Amniotic stem cell (primary cell): ENCODE measurements at places on chromosomes 2 and 18.

GRCh38 chr2:132980304-132980703, 310.3 kb upstream of the LYPD1 start:
- DNase-seq = no peak

GRCh38 chr2:152402780-152403759, 68.1 kb downstream of the FMNL2 start:
- no peak for DNase-seq

- DNase-seq = no peak
Observed at GRCh38 chr2:102922321-102922720, 160.5 kb downstream of the TMEM182 start.

DNA sequence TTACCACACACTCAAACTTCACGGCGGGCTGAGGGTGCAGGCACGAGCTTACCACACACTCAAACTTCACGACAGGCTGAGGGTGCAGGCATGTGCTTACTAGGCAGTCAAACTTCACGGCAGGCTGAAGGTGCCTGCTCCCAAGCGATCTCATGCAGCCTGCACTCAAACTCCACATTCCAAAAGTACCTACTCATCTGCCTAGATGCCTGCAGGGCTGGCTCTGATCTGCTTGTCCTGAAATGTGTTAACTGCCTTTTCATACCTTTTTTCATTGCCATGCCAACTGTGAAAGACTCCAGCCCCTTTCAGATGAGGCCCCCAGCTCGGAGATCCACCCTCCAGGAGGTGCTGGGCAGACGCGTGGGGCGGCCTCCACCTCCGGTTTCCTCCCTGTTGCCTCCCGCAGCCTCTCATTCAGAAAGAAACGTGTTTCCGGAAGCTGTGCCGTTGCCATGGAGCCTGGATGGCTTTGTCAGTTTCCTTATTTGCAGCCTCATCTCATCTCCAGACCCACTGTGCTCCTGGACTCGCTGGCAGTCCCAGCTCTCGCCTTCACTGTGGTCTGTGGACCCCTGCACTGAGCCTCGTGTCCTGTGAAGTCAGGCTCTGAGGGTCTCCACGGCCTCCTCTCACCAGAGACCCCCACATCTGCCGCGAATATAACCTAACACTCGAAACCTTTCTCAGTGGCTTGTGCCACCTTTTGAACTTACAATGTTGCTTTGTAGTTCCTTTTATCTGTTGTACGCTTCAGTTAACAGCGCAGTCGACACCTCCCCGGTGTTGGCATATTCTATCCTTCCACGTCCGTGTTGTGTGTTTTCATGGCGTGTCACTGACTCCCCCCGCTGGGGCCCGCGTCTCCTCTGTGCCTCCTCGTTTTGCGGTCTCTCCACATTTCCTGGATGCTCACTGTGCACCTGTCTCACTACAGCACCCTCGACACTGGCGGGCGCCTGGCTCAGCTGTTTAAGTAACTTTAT, 106.1 kb upstream of the ALKAL2 start:
- DNase-seq = no peak

GRCh38 chr2:195535911-195536522, 121.0 kb upstream of the SLC39A10 start:
- DNase-seq = no peak

GRCh38 chr2:23694058-23695045, 232.6 kb downstream of the ATAD2B start:
- no peak for DNase-seq

DNA sequence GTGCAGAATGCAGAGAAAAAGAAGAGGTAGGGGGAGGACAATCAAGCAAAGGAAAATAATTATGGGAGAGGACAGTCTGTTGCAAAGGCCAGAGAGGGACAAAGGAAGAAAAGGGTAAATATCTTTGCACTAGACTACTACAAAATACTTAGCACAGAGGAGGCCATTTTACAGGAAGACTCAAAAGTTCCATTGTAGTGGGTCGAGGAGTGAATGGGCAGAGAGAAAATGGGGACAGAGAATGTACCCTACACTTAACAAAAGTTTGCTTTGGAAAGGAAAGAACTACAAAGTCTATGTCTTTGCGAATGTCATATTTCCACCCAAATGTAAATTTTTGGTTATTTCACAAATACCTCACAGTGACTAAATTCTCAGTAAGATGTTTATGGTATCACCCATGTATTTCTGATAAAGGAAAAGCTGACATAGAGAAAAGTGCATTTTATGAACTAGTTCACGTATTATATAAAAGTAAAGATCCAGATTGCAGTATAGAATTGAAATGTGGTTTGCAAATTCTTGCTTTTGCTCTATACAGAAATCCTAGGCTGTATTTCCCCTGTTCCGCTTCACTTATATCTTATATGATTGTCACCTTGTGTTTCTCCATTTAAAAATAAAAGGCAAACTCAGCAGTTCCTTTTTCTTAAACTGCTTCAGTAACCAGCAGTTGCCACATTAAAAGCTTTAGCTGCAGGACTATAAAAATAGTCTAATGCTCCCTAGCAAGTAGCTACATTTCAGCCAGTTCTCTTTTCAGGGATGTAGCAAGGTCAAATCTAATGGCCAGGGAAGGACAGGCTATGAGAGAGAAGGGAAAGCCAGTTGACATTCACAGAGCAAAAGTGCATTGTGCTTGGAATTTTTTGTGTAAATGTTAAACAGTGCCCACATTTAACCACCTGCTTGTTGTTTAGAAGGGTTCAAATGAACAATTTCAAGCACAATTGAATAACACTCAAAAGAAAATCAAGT, 79.7 kb upstream of the CYTIP start:
- no peak for DNase-seq

DNA sequence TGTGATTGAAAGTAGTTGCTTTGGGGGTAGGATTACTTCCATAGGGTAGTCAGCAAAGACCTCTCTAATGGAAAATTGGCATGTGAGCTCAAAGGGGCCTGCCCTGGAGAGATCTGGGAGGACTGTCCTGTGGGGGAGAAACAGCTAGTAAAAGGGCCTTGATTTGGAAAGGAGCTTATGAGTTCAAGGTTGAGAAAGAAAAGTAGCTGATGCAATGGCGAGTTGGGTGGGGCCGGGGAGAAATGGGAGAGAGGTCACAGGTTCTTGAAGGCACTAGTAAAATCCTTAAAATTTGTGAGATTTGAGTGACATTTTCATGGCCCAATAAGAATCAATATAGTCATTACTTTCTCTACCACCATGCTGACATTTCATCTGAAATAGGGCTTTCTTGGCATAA, 82.0 kb upstream of the CCDC195 start:
- DNase-seq = no peak

GRCh38 chr18:11398625-11399024, 210.8 kb upstream of the SLC35G4 start:
- no peak for DNase-seq

DNA sequence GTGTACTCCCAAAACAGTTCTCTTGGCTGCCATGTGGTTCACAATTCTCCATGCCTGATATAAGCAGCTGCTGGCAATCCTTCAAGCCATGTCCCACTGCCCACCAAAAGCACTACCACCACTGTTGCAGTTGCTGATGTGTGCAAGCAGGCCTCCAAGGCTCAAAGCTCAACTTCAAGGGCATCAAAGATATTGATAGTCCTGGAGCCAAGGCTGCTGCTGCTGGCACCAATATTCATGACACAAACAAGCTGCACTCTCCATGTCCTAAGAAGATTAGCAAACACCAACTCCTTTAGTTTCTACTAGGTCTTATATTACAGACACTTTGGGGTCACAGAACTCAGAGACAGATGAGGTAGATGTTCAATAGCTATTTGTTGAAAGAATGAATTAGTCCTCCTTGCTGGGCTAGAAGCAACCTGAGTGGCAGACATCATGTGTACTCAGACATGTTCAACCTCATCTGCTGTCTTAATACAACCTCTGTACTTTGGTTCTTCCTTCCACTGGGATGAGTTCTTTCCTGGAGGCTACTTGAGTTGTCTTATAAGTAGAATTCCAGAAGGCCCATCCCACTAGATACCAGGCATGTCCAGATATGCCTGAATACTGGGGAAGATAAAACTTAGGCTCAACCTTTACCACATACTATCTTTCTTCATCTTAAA, 104.5 kb upstream of the UGP2 start:
- DNase-seq = no peak

DNA sequence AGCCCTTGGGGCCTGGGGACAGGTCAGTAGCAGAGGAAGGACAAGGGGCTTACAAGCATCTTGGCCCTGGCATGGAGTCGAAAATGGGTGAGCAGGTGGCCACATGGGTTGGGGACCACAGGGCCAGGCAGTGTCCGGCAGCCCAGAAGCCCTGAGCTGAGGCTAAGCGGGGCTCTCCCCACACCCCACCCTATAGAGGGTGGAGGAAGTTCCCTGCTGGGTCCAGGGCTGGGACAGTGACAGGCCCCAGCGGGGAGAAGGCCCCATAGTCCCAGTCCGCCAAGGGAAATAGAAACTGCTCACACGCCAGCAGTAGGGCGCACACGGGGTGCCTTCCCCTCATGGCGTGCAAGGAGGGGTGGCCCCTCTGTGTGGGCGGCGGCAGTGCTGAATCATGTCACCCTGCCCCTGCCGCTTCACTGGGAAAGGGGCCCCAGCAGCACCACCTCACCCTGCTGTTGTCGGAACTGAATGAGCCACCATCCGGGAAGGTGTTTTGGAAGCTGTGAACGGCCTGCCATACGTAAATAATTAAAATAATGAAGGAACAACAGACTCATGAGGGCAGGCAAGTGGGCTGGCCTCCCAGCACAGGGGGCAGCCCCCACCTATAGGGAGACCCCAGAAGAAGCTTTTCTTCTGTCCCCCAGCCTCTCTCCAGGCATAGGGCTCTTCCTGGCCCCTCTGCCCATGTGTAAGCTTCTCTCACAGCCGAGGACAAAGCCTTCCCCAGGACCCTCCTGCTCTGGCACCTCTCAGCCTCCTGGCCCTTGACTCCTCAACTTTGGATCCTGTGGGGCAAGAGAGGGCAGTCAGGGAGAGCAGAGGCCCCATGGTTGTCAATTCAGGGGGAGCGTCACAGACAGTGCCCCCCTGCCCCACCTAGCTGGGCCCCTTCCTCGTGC, 12.7 kb upstream of the DUSP2 start:
- DNase-seq = no peak

GRCh38 chr2:149561309-149561926, 26.2 kb downstream of the MMADHC start:
- no peak for DNase-seq
